Activated T-helper 17 cell treated with anti-CD3 and anti-CD28 coated beads, Interleukin-2, amount 50 U/mL, for 72 hours (primary cell): ENCODE measurements at places on chromosomes 2 and 18.

GRCh38 chr2:134335601-134336000 is 81.7 kb downstream of the MGAT5 start:
- H3K36me3 ChIP-seq: peaks cover 78% of the 10 kb centered on the region
- ATAC-seq: no peak
- no peak overlapping the region for H3K4me3 ChIP-seq
- no peaks in the 10 kb centered on the region for H3K27me3 ChIP-seq

DNA sequence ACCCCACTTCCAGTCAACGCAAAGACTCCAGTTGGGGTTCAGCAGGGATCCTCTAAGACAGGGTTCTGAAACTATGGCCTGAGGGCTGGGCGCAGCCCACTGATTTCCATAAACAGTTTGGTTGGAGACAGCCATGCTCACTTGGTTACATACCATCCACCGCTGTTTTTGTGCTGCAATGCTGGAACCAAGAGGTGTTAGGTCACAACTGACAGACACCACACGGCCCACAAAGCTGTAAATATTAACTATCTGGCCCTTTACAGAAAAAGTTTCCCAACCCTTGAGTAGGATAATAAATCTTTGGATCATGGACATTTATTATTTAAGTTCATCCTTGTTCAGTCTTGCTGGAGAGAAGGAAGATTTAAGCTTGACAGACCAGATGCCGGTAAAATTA is 8.4 kb upstream of the CD226 start:
- H3K36me3 ChIP-seq: peaks cover 31% of the 10 kb centered on the region
- ATAC-seq: peak; percentile 34
- H3K27me3 ChIP-seq: no peaks in the 10 kb centered on the region
- H3K4me1 ChIP-seq: peaks cover 29% of the 10 kb centered on the region
- no peak overlapping the region for H3K27ac ChIP-seq

- H3K27ac ChIP-seq: no peak overlapping the region
- no peak for ATAC-seq
- H3K27me3 ChIP-seq: no peaks in the 10 kb centered on the region
- peak overlapping the region; percentile 70 for H3K4me3 ChIP-seq
These were observed 12.7 kb downstream of the CATIP start for GRCh38 chr2:218369330-218369729.

DNA sequence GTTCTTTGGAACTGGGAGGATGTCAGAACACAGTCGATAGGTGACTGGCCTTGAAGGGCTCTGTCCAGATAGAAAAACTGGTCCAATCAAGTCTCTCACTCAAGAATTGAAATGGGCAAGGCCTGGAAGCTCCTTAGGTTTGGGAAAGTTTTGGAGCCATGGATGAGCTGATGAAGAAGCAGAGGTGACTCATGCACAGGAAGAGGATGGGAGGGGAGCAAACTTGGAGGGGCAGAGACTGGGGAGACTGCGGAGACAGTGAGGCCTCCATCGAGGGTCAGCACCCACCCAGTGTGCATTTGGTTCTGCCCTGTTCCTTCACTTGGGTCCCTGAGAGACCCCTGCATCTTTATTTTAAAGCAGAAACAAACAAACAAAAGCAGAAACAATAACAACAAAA is 41.1 kb downstream of the SOWAHC start:
- H3K27me3 ChIP-seq: peaks cover 16% of the 10 kb centered on the region
- H3K4me3 ChIP-seq: no peak overlapping the region
- no peaks in the 10 kb centered on the region for H3K4me1 ChIP-seq
- no peak overlapping the region for H3K27ac ChIP-seq
- no peaks in the 10 kb centered on the region for H3K36me3 ChIP-seq

DNA sequence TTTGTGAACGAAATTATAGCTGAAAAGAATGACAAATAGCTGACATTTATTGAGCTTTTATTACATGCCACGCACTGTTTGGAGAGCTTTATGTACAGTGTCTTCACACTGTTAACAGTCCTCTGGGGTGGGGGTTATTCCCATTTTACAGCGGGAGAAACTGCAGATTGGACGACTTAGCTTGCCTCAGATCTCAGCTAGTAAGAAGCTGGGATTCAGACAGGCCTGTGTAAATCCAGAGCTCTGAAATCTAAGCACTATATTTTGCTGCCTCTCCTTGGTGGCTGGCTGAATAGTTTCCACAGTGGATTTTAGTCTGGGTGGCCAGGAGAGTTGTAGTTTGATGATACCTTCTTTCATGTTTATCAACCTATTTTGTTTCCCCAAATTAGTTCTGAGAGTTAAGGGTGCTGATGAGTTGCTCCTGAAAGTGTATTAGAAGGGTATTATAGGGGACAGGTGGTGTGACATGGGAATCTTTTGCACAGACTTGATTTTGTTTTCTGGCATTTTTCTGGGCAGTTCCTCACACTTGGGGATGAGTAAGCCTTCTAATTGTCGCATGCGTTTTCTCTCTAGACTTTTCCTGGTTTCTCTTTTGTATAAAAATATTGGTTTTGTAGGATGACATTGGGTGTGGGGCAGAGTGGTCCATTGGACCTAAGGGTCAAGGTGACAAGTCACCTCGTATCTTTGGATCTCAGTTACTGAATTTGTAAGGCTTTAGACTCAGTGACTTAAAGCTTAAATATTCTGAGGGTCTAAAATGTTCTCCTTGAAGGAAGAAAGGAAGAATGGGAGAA is 1.5 kb downstream of the ACSL3 start:
- peaks cover 4% of the 10 kb centered on the region for H3K27me3 ChIP-seq
- peak overlapping the region; percentile 92 for H3K27ac ChIP-seq

DNA sequence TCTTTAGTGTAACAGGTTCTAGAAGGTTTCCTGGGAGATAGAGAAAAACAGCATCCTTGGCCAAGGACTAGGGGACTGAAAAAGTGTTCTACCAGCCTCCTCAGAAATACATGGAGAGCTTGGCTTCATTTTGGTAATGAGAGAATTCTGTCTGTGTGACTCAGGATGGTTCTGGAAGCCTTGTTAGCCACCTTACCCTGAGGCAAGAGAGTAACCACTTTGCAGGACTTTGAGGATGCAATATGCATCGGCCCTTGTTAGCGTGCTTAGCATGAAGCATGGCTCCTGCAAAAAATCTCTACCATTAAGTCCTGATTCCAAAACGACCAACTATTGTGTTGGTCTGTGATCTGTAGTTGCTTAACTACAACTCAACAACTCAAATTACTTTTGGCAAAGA is 79.8 kb downstream of the C1QL2 start:
- H3K4me3 ChIP-seq: no peak overlapping the region
- H3K27ac ChIP-seq: no peak overlapping the region
- no peaks in the 10 kb centered on the region for H3K4me1 ChIP-seq
- peaks cover 14% of the 10 kb centered on the region for H3K27me3 ChIP-seq
- no peak for ATAC-seq
- H3K36me3 ChIP-seq: no peaks in the 10 kb centered on the region

DNA sequence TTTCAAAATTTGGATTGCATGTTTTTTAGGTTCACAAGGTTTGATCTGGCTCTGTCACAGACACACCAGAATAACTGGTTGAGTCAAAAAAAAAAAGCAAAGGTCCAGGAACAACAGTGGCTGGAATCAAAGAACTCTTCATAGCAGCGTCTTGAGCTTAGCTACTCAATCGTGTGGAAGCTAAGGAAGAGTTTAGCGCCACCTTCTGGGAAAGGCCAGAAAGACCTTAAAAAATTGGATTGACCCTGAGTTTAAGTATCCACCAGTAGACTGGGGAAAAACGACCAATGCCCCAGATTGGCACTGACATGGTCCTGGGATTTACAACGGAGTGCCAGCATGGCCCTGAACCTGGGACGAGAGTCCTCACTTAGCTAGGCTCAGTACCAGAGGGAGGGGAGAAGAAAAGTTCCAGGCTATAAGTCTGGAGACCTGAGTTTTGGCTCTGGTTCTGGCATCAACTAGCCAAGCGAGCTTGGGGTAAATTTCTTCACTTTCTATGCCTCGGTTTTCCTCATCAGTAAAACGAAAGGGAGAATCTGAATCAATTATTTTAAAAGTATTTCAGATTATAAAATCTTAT is 71.1 kb upstream of the TFCP2L1 start:
- H3K27me3 ChIP-seq: no peaks in the 10 kb centered on the region
- no peak for ATAC-seq
- peaks cover 99% of the 10 kb centered on the region for H3K36me3 ChIP-seq
- no peak overlapping the region for H3K27ac ChIP-seq
- H3K4me1 ChIP-seq: no peaks in the 10 kb centered on the region
- no peak overlapping the region for H3K4me3 ChIP-seq

DNA sequence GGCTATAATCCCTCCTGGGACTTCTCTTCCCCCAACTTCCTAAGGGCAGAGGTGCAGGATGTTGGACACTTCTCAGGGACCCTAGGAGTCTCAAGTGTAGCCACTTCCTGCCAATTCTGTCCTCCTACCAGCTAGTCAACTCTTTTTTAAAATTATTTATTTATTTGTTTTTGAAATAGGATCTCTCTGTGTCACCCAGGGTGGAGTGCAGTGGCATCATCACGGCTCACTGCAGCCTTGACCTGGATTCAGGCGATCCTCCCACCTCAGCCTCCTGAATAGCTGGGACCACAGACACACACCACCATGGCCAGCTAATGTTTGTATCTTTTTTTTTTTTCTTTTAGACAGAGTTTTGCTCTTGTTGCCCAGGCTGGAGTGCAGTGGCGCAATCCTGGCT is 11.5 kb downstream of the SFTPB start:
- H3K36me3 ChIP-seq: peaks cover 63% of the 10 kb centered on the region
- no peaks in the 10 kb centered on the region for H3K4me1 ChIP-seq
- no peak overlapping the region for H3K4me3 ChIP-seq
- peak overlapping the region; percentile 1 for H3K27ac ChIP-seq

DNA sequence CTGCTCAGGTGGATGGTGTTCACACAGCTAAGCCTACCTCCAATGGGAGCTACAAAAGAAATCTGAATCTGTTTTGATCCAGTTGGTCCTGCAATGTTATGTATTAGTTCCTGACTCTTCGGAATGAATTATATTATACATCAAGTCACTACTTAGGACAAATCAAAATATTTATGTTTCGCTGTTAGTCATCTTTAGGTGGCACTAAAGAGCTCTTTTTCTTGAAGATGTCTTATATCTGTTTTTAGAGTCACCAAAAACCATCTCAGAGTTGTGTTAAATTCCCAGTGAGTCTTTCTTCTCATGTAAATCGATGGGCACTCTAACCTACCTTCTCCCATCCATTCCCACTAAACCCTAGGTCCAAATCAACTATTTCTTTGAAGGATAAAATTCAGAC is 2.2 kb downstream of the DNER start:
- no peak overlapping the region for H3K4me3 ChIP-seq
- peaks cover 57% of the 10 kb centered on the region for H3K27me3 ChIP-seq
- no peak for ATAC-seq
- peaks cover 10% of the 10 kb centered on the region for H3K36me3 ChIP-seq
- H3K4me1 ChIP-seq: no peaks in the 10 kb centered on the region

DNA sequence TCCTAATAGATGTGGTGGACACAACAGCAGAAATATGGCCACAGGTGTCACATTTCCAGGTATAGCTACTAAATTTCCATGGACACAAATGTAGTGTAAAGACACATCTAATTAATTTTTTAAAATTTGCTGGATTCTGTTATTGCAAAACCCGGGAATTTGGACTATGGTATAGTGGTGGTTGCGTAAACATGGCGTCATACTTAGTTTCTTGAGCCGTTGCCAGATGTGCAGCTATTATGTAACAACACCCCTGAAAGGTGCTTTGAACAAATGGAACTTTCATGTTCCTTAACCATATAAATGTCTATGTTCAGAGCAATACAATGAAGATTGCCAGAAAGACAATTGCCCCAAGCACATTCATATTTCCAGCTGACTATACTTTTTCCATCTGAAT is 85.9 kb downstream of the HRH4 start:
- H3K4me3 ChIP-seq: no peak overlapping the region
- H3K27me3 ChIP-seq: peaks cover 14% of the 10 kb centered on the region
- no peaks in the 10 kb centered on the region for H3K4me1 ChIP-seq
- no peaks in the 10 kb centered on the region for H3K36me3 ChIP-seq

- no peak overlapping the region for H3K4me3 ChIP-seq
- H3K27me3 ChIP-seq: no peaks in the 10 kb centered on the region
- H3K36me3 ChIP-seq: no peaks in the 10 kb centered on the region
- no peak for ATAC-seq
- H3K4me1 ChIP-seq: no peaks in the 10 kb centered on the region
These were observed 401.9 kb downstream of the HRH4 start for GRCh38 chr18:24862201-24862816.

- ATAC-seq: no peak
- no peak overlapping the region for H3K4me3 ChIP-seq
- H3K27me3 ChIP-seq: peaks cover 6% of the 10 kb centered on the region
- H3K36me3 ChIP-seq: no peaks in the 10 kb centered on the region
These were observed 108.9 kb downstream of the CLIP4 start for GRCh38 chr2:29223851-29224692.

DNA sequence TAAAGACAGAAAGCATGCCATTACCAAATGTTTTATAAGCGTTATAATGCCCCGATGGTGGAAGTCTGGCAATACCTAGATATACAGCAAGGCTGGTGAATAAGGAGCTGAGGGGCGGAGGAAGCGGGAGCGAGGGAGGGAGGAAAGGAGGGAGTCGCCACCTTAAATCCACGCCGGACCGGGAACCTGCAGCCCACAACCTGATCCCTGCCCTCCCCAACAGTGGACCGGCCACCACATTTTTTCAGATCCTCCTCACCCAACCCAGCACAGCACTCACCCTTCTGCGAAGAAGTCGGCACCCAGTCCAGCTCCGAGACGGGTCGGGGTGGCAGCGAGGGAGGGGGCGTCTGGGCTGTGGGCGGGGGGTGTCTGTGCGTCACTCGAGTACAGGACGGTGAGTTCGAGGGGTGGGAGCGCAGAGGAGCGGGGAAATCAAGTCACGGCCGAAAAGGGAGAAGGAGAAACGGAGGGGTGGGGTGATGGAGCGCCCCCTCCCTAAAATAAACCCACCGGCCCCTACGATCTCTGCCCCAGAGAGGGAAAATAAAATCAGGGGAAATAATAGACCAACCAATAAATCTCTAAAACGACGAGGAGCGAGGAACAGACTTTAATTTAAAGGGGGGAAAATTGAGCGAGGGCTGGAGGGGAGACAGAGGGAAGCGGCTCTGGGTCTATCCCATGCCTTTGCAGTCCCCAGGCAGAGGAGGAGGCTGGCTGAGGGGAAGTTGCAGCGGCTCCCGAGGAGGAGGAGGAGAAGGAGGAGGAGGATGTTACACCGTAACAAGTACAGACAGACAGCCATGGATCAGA is 96.5 kb upstream of the SERTAD2 start:
- H3K4me3 ChIP-seq: peak overlapping the region; percentile 82
- H3K4me1 ChIP-seq: peaks cover 16% of the 10 kb centered on the region
- no peaks in the 10 kb centered on the region for H3K27me3 ChIP-seq
- peak overlapping the region; percentile 81 for H3K27ac ChIP-seq
- ATAC-seq: no peak

DNA sequence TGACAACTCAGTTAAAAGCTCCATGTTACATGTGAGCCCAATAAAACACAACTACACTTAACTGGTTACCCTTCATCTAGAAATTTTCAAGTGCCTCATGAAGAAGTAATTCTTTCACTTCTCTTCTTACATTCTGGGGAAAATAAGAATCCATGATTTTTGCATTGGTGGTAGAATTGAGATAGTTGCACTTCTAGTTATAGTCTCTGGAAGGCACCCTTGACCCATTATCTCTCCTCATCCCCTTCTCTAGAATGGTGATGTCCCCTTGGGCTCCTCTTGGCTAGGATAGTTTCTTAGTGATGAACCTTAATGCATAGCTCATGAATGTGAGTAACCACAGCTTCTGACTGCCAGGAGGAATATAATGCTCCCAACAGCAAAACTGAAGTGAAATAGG is 3.6 kb downstream of the LGALSL start:
- no peak overlapping the region for H3K4me3 ChIP-seq
- no peaks in the 10 kb centered on the region for H3K4me1 ChIP-seq
- H3K27me3 ChIP-seq: peaks cover 3% of the 10 kb centered on the region
- ATAC-seq: no peak
- no peaks in the 10 kb centered on the region for H3K36me3 ChIP-seq
- no peak overlapping the region for H3K27ac ChIP-seq

- no peaks in the 10 kb centered on the region for H3K27me3 ChIP-seq
- ATAC-seq: no peak
- H3K4me3 ChIP-seq: no peak overlapping the region
- H3K4me1 ChIP-seq: peaks cover 16% of the 10 kb centered on the region
- no peaks in the 10 kb centered on the region for H3K36me3 ChIP-seq
- no peak overlapping the region for H3K27ac ChIP-seq
These were observed 28.6 kb downstream of the IRS1 start for GRCh38 chr2:226771067-226771466.
